ENCODE measurements at places on chromosomes 12 and 14. TPM values are rescaled to one million over a fixed set of nuclear protein-coding genes. Genes with fewer than 3 reads are reported as not detected.

DNA sequence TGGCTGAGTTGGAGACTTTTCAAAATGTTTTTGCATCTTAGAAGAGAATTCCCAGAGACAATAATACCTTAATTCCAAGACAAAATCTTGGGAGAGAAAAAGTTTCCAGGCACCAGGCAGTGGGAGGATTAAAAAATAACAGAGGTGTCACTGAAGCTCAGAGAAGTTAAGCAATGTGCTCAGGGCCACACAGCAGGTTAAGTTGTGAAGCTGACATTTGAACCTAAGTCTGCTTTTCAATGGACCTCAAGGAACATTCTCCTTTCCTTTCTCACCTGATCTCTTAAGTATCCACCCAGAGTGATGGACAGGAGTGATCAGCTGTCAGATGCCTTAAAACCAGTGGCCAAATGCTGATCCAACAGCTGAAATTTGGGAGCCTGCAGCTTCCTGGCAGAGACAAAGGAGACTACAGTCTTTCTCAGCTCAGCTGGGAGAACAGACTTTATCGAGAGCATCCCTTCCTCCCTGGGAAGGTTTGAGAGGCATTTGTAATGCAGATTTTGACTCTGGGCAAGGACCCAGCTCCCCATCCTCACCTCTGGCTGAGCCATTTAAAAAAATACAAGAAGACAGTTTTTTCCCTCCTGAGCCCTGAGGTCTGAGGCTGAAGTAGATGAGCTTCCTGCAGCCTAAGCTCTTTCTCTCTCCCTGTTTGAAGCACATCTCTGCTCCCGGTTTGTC, 174.9 kb upstream of the RPH3A start:
- no peaks in the 10 kb centered on the region for H3K36me3 ChIP-seq
- no peaks in the 10 kb centered on the region for H3K4me1 ChIP-seq
- H3K4me3 ChIP-seq: no peak overlapping the region
- no peak overlapping the region for H3K27ac ChIP-seq

DNA sequence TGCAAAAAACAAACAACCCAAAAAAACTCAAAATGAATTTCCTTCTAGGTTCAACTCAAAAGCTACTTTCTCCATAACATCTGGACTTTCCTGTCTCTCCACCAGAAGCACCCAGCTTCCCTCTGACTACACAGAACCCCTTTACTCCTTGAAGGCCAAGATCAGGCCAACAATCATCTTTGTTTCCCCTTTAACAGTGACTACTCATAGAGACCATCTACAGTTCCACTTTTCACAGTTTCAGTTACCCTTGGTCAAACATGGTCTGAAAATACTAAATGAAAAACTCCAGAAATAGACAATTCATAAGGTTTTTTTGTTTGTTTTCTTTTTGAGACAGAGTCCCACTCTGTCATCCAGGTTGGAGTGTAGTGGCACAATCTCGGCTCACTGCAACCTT, 11.8 kb downstream of the GCH1 start:
- H3K36me3 ChIP-seq: peaks cover 20% of the 10 kb centered on the region
- peaks cover 53% of the 10 kb centered on the region for H3K4me1 ChIP-seq
- H3K27ac ChIP-seq: no peak overlapping the region
- no peak for DNase-seq
- no peaks in the 10 kb centered on the region for H3K27me3 ChIP-seq

The PRR13 gene
- 242 TPM for total RNA-seq

The CLEC14A gene
- total RNA-seq: not detected

The MUCL1 gene
- not detected for total RNA-seq

The KRT79 gene
- not detected for total RNA-seq

DNA sequence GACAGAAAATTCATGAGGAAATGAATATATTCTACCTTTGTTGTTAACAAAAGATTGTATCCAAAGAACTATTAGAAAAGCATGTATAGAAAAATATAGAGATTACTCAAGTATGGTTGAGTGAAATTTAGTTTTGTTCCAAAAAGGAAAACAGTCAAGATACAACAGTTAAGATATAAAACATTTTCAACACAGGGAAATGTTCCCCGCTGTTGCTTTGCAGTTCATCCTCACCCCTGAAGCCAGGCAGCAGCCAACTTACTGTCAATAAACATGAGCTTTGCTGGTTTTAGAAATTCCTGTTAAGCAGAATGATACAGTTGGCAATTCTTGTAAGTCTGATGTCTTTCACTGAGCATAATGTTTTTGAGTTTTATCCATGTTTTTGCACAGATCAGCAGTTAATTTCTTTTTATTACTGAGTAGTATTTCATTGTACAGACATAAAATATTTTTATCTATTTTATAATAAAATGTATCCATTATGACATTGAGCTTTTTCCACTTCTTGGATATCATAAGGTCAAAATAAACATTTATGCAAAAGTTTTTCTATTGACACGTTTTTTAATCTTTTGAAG, 1.2 kb upstream of the CLEC2B start:
- peak overlapping the region; percentile 92 for H3K27ac ChIP-seq
- H3K36me3 ChIP-seq: peaks cover 14% of the 10 kb centered on the region
- H3K4me3 ChIP-seq: peak overlapping the region; percentile 85
- DNase-seq: no peak
- H3K27me3 ChIP-seq: no peaks in the 10 kb centered on the region
- peaks cover 13% of the 10 kb centered on the region for H3K4me1 ChIP-seq

- H3K36me3 ChIP-seq: no peaks in the 10 kb centered on the region
- DNase-seq: no peak
- H3K4me1 ChIP-seq: no peaks in the 10 kb centered on the region
- no peak overlapping the region for H3K27ac ChIP-seq
Measured at GRCh38 chr12:116443821-116444589, 115.2 kb upstream of the MAP1LC3B2 start.

The INSM2 gene
- not detected for total RNA-seq

The TEAD4 gene
- 0.68 TPM for total RNA-seq

DNA sequence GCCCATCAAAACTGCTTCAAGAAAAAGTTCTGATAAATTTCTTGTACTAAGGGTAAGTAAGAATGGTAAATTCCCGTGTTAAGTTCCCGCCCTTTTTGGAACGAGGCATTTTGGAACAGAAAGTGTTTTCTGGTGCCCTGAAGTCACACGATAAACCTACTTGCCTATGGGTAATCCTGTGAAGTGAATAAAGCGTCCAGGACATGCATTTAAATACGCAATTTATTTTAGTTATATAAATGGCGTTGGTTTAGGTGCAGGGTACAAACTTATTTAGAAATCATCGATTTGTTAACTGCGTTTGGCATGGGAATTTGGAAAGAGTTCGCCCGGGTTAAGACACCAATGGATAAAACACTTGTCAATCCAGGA, 715 bp upstream of the RAP1B start:
- H3K4me1 ChIP-seq: peaks cover 33% of the 10 kb centered on the region
- DNase-seq: no peak
- H3K4me3 ChIP-seq: peak overlapping the region; percentile 83
- no peaks in the 10 kb centered on the region for H3K27me3 ChIP-seq
- peaks cover 35% of the 10 kb centered on the region for H3K36me3 ChIP-seq

The PRB2 gene
- not detected for total RNA-seq

- H3K36me3 ChIP-seq: no peaks in the 10 kb centered on the region
- no peaks in the 10 kb centered on the region for H3K4me1 ChIP-seq
- H3K4me3 ChIP-seq: no peak overlapping the region
Measured at GRCh38 chr12:16857456-16857923, 251.5 kb upstream of the LMO3 start.

- no peaks in the 10 kb centered on the region for H3K36me3 ChIP-seq
- no peak overlapping the region for H3K4me3 ChIP-seq
- H3K27ac ChIP-seq: no peak overlapping the region
- H3K27me3 ChIP-seq: peaks cover 29% of the 10 kb centered on the region
- no peak for DNase-seq
Measured at GRCh38 chr14:106876711-106877110, 1350.3 kb downstream of the TMEM121 start.

The CALCOCO1 gene
- total RNA-seq: 80.5 TPM

- no peak overlapping the region for H3K27ac ChIP-seq
- no peaks in the 10 kb centered on the region for H3K4me1 ChIP-seq
- no peak overlapping the region for H3K4me3 ChIP-seq
- DNase-seq: no peak
- no peaks in the 10 kb centered on the region for H3K27me3 ChIP-seq
Measured at GRCh38 chr12:122610207-122610606, 83.2 kb downstream of the KNTC1 start.

GRCh38 chr14:100674428-100674827, 52.3 kb upstream of the DLK1 start:
- no peaks in the 10 kb centered on the region for H3K4me1 ChIP-seq
- no peak overlapping the region for H3K27ac ChIP-seq
- no peak for DNase-seq
- H3K4me3 ChIP-seq: no peak overlapping the region
- H3K27me3 ChIP-seq: peaks cover 35% of the 10 kb centered on the region
- H3K36me3 ChIP-seq: no peaks in the 10 kb centered on the region

DNA sequence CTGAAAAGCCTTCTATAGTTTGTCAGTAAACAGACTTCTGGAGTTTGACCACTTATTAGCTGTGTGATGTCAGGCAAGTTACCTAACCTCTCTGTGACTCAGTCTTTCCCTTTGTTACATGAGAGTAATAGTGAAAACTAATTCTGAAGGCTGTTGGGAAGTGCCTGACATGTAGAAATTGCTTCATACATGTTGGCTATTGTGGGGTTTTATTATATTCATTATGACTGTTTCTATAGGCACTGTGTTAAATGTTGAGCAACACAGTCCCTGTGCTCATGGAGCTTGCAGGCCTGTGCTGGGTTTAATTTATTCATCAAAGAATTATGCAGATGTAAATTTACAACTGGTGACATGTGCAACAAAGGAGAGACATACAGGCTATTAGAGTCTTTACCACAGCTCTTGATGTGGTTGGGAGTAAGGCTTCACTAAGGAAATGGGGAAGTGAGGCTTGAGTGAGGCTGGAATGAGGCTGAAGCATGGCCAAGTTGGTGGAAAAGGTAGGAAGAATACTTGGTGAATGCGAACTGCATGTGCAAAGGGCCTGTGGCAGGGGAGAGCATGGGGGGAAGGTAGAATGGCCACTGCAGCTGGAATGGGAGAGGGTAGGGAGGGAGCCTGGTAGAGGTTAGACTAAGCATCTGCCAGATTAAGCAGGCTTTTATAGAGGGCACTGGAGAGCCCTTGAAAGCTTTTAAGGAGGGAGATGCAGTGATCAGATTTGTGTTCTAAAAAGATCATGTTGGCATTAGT, 236.4 kb upstream of the CRY1 start:
- H3K4me1 ChIP-seq: peaks cover 50% of the 10 kb centered on the region
- no peak overlapping the region for H3K4me3 ChIP-seq
- no peaks in the 10 kb centered on the region for H3K27me3 ChIP-seq
- H3K27ac ChIP-seq: peak overlapping the region; percentile 34
- no peak for DNase-seq

The CD27 gene
- total RNA-seq: 43.4 TPM

DNA sequence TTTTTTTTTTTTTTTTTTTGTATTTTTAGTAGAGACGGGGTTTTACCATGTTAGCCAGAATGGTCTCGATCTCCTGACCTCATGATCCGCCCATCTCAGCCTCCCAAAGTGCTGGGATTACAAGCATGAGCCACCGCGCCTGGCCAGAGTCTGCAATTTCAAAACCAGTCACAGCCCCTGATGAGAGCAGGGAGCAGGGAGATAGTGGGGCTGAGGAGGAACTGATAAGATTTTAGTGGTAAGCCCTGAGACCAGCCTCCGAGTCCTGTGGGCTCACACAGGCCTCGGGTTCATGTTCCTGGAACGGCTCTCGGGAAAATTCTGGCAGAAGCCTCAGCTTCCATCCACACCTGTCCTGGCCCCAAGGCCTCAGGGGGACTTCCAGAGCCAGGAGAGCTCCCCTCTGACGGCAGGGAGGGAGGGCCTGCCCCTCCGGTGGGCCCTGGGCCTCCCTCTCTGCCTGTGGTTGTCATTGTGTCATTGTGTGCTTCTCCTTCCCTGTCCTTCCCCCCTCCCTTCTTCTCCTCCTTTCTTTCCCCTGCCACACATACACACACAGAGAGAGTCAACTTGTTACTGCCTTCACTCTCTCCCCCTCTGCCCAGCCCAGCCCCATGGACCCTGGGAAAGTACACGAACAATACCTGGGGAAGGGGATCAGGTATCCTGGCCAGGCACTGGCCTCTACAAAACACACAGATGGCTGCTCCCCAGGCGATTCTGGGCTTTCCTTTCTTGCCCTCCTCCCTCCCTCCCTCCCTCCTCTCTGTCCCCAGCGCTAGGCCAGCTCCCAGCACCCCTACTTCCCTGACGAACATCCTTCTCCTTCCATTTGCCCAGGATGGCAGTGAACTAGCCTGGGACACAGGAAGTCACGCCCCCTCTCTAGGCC, 294.1 kb downstream of the DPF3 start:
- H3K27me3 ChIP-seq: peaks cover 59% of the 10 kb centered on the region
- H3K27ac ChIP-seq: no peak overlapping the region
- H3K4me3 ChIP-seq: no peak overlapping the region

DNA sequence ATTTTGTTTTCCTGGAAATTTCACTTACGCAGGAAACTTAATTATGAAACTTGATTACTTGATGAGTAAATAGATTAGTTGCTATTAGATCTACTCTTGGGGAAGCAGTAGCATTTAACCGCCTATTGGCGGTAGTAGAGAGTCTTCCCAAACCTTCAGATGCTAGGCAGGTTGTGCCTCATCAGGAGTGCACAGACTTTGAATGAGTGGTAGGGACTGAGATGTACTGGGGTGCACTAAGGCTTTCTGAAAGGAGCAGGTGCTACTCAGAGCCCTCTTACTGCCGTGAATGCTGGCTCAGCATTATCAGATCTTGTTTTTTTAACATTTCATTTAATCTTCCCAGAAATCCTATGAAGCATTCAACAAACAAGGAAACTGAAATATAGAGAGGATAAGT, 7.7 kb downstream of the GATC start:
- no peak overlapping the region for H3K4me3 ChIP-seq
- no peak for DNase-seq
- peaks cover 10% of the 10 kb centered on the region for H3K4me1 ChIP-seq
- no peak overlapping the region for H3K27ac ChIP-seq

DNA sequence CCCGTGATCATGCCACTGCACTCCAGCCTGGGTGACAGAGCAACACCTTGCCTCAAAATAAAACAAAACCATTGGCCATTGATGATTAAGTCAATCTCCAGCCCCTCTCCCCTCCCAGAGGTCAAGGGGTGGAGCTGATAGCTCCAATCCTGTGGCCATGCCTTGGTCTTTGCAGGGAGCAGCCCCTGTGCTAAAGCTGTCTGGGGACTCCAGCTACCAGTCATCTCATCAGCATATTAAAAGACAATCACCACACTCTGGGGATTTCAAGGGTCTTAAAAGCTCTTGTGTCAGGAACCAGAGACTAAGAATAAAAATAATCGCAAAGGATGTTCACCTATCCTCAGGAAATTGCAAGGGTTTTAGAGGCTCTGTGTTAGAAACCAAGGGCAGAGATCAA, 30.6 kb downstream of the HCAR2 start:
- H3K36me3 ChIP-seq: no peaks in the 10 kb centered on the region
- no peak for DNase-seq
- no peak overlapping the region for H3K27ac ChIP-seq
- no peak overlapping the region for H3K4me3 ChIP-seq
- no peaks in the 10 kb centered on the region for H3K4me1 ChIP-seq
- H3K27me3 ChIP-seq: peaks cover 4% of the 10 kb centered on the region

- H3K36me3 ChIP-seq: no peaks in the 10 kb centered on the region
- no peak overlapping the region for H3K27ac ChIP-seq
- H3K4me1 ChIP-seq: no peaks in the 10 kb centered on the region
- H3K4me3 ChIP-seq: no peak overlapping the region
Measured at GRCh38 chr14:100834794-100835547, 9.1 kb downstream of the MEG3 start.
